SJSA1 (cell line): ENCODE measurements at places on chromosomes 5 and 9. TPM values are rescaled to one million over a fixed set of nuclear protein-coding genes. Genes with fewer than 3 reads are reported as not detected.

The GLT6D1 gene
- not detected in 2 replicates for total RNA-seq

DNA sequence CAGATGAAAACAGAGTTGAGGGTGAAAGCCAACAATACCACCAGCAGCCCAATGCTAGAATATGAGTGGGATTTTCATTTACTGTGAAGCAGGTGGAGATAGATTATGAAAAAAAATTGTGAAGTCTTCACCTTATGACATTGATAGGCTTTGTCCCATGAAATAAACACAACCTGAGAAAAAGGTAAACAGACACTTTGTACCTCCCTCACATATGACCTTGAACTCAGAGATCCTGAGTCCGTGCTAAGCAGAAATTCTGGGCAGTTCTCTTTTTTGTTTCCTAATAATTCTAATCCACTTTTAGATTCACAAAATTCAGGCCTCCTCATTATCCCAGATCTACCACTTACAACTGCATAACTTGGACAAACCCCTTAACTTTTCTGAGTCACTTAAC is 127.3 kb upstream of the RORB start:
- no peaks in the 10 kb centered on the region for H3K27me3 ChIP-seq
- H3K27ac ChIP-seq = no peak overlapping the region
- DNase-seq = no peak
- no peaks in the 10 kb centered on the region for H3K36me3 ChIP-seq

- H3K27me3 ChIP-seq = no peaks in the 10 kb centered on the region
- no peak overlapping the region for H3K4me3 ChIP-seq
- H3K4me1 ChIP-seq = no peaks in the 10 kb centered on the region
- no peak overlapping the region for H3K27ac ChIP-seq
- no peak for DNase-seq
These were observed 124.4 kb upstream of the TMEM161B start for GRCh38 chr5:88393042-88393441.

The SPINK6 gene
- total RNA-seq = not detected in 2 replicates

DNA sequence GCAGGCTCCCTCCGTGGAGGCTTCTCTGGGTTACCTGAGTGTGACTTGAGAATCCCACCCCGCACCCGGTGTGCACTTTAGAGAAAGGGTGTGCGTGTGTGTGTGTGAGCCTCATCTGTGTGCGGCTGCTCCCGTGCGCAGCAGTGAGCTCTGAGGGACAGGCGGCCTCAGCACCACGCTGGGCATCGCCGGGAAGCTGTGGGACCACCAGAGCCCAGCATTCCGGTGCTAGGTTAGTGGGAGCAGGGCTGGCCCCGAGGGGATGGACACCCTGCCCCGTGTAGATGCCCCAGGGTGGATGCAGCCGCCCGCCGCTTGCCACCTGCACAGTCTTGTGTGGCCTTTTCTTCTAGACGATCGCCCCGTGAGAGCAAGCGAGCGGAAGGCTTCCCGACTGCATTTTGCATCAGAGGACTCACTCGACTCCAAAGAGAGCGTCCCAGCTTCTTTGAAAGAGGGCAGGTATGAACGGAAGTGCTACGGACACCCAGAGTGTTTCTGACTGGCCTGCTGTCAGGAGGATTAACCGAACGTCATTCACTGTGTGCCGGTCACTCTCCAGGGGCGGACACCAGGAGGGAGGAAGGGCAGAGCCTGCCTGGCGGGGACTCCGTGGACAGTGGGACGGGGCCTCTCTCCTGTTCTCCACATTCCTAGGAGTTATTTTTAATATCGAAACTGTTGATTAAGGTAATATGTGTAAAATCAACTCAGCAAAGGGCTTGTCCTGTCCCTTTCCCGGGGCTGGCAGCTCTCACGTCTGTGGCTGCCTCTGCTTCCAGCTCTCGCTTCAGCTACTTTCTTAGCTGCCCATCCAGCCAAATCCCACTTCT is 12.2 kb downstream of the CEP72 start:
- DNase-seq = no peak
- H3K27ac ChIP-seq = no peak overlapping the region
- no peak overlapping the region for H3K4me3 ChIP-seq
- peaks cover 50% of the 10 kb centered on the region for H3K36me3 ChIP-seq
- H3K27me3 ChIP-seq = no peaks in the 10 kb centered on the region

DNA sequence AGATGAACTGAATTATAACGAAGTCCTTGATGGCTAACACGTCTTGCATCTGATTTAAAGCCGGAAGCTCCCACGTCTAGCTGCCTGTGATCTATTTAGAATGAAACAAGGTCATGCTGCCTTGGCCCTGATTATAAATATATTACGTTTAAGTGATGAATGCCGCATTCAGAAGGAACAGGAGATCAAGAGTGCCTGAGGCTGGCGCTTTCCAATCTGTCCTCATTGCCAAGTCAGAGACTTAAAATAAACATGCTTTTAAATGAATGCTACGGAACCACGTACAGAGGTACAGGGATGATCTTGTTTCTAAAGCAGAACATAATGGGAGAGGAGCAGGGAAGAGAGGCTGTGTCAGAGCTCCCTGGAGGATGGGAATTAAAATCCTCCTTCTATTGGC is 292.8 kb downstream of the TLE1 start:
- H3K36me3 ChIP-seq = no peaks in the 10 kb centered on the region
- peaks cover 23% of the 10 kb centered on the region for H3K4me1 ChIP-seq
- no peaks in the 10 kb centered on the region for H3K27me3 ChIP-seq
- no peak for DNase-seq

DNA sequence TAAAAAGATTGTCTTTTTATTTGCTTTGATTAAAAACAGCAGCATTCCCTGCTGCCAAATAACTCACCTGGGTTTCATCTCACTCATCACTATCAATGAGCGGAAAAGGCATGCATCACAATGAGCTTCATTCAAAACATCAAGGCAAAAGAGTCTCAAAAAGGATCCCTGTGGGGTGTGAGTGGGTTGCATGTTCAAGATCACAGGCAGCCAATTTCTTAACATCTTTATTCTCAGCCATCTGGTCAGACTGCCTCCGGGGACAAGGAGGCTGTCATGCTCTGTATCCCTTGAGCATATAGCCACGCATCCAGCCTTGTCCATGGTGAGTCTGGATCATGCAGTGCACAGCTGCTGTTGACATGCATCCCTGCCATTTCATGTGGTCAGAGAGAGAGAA is 117.1 kb downstream of the ICE1 start:
- DNase-seq = no peak
- H3K4me3 ChIP-seq = no peak overlapping the region
- no peaks in the 10 kb centered on the region for H3K36me3 ChIP-seq
- no peaks in the 10 kb centered on the region for H3K4me1 ChIP-seq
- H3K27me3 ChIP-seq = no peaks in the 10 kb centered on the region
- H3K27ac ChIP-seq = no peak overlapping the region
